ENCODE measurements at places on chromosomes 12 and 14. TPM values are rescaled to one million over a fixed set of nuclear protein-coding genes. Genes with fewer than 3 reads are reported as not detected.

The USP44 gene
- 0.80 TPM for total RNA-seq

The PXMP2 gene
- total RNA-seq: 42.3 TPM

The FGF23 gene
- not detected for total RNA-seq

The WNT1 gene
- total RNA-seq: not detected

The RHOJ gene
- total RNA-seq: 14.6 TPM

The SMCO2 gene
- total RNA-seq: not detected

The B3GNT4 gene
- not detected for total RNA-seq

The JPH4 gene
- 0.19 TPM for total RNA-seq

The FAM177A1 gene
- total RNA-seq: 82.4 TPM

The CFAP251 gene
- 0.91 TPM for total RNA-seq
